ENCODE measurements at places on chromosomes 5 and 9. TPM values are rescaled to one million over a fixed set of nuclear protein-coding genes. Genes with fewer than 3 reads are reported as not detected.

GRCh38 chr5:75611311-75612225, at the start of gene ANKDD1B:
Gene ANKDD1B, plus strand, starts transcription at chr5:75611453. Its CDS starts 182 bp downstream, at chr5:75611635.
- DNase-seq: no peak

- no peak for DNase-seq
Measured at GRCh38 chr5:158718738-158719505, 380.8 kb downstream of the EBF1 start.

DNA sequence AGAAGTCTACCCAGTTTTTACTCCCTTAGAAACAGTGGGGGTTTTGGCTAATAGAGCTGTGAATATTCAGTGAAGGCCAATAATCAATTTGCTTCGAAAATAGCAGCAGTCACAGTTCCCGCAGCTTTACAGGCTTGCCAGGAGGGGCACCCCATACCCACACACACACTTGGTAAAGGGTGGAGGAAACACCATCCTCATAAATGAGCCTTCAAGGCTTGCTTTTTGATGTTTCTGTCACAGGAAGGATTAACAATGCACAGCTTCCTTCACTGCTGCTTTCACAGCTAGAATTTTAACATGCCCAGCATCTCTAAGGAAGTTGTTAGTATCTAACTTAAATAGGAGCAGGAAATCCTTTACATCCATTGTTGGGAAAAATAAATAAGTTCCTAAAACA, 1247.5 kb upstream of the C9orf72 start:
- DNase-seq: no peak

GRCh38 chr5:115639377-115639776, 13.5 kb upstream of the TMED7 start:
- no peak for DNase-seq

DNA sequence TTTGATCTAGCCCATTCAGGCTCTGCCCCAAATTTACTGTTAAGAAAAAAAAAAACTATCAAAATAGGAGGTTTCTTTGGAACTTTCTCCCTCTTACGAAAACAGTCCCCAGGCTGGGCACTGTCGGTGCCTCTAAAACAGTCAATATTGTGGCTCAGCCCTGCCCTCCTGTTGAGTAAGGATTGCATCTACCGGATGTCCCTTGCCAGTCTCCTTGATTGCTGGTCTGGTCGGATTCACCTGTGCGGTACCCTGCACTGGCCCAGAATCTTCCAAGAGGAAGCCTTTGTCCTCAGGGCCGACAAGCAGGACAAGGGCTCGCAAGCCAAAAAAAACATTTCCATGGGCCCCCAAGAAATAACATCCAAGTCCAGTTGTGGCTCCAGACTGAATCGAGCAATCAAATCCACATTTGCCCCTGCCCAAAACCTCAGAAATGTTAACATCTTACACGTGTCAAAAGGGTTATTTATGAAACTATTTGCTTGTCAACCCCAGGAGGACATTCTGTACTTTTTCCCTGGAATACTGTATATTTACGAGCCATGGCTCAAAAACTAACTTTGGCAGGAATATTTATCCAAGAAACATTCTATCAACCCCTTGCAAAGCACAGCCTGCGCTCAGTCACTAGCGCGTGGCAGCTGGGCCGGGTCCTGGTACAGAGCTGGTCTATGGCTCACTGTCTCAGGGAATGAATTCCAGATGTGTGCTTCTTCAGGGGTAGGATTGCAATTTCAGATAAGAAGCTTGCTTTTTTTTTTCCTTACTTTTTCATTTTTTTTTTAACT, 129.2 kb upstream of the ADRA1B start:
- no peak for DNase-seq

The PCDHGA6 gene
- total RNA-seq: 0.10 TPM

- DNase-seq: peak; percentile 11
Measured at GRCh38 chr5:157744051-157745011, 819 bp downstream of the LSM11 start.

DNA sequence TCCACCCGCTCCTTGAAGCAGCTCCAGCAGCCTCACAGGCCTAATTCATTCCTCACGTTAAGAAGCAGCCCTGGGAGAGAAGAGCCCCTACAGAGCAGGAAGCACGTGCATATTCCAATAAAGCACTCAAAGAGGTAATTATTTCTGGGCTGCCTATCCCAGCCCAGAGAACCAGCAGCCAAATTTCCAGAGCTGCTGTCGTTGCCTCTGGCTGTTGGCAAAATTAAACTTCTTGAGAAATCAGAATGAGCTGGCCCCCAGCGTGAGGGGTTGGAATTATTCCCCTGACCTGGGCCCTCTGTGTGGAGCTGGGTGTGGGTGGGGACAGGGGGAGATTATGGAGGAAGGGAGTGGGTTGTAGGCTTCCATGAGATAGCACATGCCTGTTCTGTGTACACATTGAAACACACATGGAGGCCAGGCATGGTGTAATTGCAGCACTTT, 86.8 kb upstream of the HSPA9 start:
- DNase-seq: no peak

- no peak for DNase-seq
Measured at GRCh38 chr9:122988920-122989621, 44.4 kb upstream of the GPR21 start.

The DNAH5 gene
- total RNA-seq: not detected

The PALM2AKAP2 gene
- not detected for total RNA-seq

The PPP3R2 gene
- total RNA-seq: not detected

The ABO gene
- 3.8 TPM for total RNA-seq

DNA sequence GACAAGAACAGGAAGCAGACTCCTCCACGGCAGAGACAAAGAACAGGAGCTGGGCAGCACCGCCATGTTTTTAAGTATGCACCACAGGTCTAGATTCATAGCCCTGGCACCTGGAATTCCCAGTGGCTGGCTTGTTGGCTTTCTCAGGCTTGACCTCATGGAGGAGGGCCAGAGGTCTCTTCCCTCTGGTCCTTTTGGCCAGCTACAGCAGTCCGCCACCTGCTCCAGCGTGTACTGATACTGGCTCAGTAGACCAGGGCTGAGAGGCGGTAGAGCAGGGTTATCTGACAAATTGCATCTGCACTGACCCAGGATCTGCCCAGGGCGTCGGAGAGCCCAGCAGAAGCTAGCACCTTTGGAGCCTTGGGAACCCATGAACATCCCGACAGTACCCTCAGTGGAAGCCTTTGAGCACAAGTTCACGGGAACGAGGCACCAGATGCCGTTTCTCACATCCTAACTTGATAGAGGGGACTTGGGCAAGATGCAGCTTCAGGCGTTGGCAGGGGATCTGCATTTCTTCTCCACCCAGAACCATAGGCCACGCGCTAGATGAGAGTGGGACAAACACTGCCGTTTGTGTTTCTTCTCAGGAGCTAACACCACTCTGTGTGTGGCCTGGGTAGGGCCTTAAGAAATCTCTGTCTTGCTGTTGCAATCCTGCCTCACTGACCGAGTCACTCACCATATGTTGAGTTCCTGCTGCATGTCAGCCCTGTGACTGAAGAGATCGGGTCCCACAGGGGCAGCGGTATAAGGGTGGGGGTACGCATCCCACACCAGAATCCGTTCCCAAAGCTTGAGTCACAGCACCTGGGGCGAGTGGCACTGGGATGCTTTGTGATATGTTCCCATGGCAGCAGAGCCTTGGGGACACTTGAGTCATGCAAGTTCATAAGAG, 90.3 kb upstream of the OTULINL start:
- no peak for DNase-seq

GRCh38 chr9:14829204-14829603, 81.0 kb downstream of the FREM1 start:
- DNase-seq: no peak

DNA sequence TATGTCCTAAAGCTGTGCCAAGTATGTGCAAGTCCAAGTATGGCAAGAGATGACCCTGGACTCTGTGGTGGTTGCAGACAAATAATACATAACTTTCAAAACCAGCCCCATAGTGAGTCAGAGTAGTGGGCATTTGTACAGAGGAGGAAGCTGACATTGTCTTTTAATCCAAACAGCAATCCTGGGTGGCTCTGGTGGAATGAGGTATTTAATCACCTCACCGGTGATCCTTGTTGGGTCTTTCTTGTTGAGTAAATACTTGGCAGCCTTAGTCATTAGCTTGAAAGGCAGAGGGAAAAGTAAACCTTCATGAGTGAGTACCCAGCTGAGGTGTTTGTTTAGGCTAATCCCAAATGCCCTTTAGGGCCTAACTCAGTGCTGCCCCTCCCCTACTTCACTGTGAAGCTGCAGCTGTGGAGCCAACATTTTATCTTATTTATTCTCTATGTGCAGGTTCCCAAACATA, 148.7 kb upstream of the SLC12A2 start:
- no peak for DNase-seq

The ADGRV1 gene
- 0.52 TPM for total RNA-seq

DNA sequence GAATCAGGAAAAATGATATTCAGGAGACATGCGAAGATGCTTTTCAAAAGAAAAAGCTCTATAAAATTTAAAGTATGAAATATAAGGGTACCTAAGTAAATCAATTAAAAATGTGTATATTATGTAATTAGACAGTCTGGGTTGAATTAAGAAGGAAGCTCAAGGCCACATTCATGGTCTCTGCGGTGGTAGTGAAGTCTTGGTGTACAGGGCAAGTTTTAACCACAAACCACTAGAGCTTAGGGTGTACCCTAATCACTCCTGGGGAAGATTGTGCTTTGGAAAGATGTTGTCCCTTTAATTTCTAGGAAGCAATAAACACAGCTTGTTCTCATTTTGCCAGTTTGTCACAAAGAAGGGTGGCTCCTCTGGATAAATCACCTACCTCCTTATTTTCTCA, 287.2 kb upstream of the ZNF608 start:
- no peak for DNase-seq

The KLHL3 gene
- total RNA-seq: 24.6 TPM

The NOTCH1 gene
- total RNA-seq: 31.7 TPM

- DNase-seq: no peak
Measured at GRCh38 chr5:4905674-4906520, 234.2 kb upstream of the ADAMTS16 start.

The ZFP2 gene
- 0.52 TPM for total RNA-seq

GRCh38 chr5:107289030-107289714, 381.6 kb downstream of the EFNA5 start:
- DNase-seq: no peak

DNA sequence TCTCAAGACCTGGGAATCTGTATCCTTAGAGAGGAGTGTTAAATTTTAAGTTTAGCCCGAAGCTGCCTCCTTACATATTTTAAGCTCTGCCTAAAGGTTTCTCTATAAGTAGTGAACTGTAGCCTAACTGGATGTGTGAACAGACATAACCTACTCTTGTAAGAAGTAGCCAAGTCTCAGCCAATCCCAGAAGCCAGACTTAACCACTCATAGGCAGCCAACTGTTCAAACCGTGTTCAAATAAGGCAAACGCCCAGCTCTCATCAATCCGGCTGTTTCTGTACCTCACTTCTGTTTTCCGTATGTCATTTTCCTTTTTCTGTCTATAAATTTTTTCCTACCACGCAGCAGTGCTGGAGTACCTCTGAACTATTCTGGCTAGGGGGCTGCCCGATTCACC, 58.7 kb upstream of the HRH2 start:
- no peak for DNase-seq

DNA sequence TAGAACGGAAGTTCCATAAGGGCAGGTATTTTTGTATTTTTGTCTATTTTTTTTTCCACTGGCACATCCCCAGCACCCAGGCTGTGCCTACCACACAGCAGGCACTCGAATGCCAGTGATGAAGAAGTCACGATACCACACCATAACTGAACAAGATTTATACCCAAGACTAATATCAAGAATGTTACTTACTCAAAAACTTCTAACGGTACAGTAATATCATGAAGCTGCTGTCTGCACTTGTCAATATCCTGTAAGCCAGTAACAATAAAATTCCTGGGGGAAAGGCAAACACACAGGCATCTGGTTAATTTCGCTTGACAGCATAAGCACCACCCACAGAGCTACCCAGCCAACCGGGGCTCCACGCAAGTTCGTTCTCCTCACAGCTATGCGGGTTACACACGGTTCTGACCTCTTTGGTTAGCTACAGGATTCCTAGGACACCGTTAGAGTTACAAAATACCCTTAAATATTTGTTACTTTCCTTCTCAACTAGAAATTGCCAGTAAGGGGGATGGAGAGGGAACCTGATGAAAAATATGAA, 1.3 kb downstream of the MED10 start:
- no peak for DNase-seq

DNA sequence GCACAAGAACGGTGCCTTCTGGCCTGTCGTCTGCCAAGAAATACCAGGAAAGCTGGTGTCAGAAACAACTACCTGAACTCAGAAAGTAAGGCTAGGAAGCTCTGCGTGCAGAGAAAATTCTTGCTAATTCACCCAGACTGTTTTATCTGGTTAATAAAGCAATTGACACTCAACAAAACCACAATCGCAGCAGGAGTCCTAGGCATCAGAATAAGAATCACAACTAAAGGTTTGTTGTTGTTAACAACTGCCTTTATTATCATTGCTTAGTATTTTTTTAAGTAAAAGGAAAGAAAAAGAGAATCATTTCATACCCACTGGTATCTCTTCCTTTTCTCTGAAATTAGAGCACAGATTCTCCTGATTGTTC, 3.9 kb upstream of the ISL1 start:
- no peak for DNase-seq

DNA sequence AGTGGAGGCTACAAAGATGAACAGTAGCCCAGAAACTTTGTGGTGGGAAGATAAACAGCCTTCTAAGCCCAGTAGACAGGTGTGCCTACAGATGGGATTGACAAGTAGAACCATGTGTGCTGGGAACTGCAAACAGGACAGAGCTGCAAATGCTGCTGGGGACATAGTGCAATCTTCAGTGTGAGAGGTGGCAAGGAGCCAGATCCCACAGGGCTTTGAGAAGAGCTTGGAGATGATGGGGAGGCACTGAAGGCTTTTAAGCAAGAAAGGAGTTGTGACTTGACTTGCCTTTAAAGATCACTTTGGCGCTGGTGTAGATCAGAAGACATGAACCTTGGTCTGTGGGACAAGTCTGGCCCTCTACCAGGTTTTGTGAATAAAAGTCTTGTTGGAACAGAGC, 675.2 kb downstream of the ACTL7B start:
- DNase-seq: no peak

DNA sequence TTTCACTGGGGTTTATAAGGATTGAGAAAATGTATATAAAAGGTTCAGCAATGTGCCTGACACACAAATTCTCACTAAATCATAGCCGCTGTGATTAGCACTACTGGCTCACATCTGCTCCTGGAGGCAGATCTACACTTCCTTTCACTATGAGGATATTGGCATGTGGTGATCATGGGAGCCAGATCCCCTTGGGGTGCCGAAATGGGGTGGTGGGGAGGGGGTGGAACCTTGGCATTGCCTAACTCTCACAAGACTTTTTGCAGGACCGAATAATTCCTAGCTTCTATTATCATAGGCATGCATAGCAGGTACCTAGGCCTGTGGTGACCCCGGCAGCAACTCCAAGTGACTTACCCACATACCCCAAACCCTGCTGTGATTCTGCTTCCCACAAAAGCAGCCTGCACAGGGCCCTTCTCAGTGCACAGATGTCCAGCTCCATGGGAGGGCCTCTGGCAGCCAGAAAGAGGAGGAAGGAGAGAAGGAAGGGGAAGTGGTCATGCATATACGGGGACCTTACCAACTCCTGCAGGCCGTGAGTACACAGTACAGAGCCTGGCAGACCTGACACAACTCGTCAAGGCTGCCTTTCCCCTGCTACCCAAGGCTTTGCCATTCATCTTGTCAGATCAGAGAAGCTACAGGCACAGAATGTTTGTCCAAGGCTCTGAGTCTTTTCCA, 61.3 kb upstream of the IQGAP2 start:
- DNase-seq: no peak

GRCh38 chr5:146852089-146852488, 26.5 kb downstream of the PPP2R2B start:
- no peak for DNase-seq
